Spinal cord (tissue), 10 donors: ENCODE measurements at places on chromosomes 7 and 10.

GRCh38 chr10:130500261-130501000 lies 364.2 kb downstream of the GLRX3 start:
- no peaks in the 10 kb centered on the region for H3K27me3 ChIP-seq
- H3K4me3 ChIP-seq, result no peak overlapping the region
- H3K36me3 ChIP-seq, result no peaks in the 10 kb centered on the region

- no peak for DNase-seq
- no peak overlapping the region for H3K27ac ChIP-seq
- no peaks in the 10 kb centered on the region for H3K4me1 ChIP-seq
- H3K27me3 ChIP-seq, result peaks cover 6% of the 10 kb centered on the region
Observed at GRCh38 chr10:4834898-4835405, 8.9 kb downstream of the AKR1E2 start.

DNA sequence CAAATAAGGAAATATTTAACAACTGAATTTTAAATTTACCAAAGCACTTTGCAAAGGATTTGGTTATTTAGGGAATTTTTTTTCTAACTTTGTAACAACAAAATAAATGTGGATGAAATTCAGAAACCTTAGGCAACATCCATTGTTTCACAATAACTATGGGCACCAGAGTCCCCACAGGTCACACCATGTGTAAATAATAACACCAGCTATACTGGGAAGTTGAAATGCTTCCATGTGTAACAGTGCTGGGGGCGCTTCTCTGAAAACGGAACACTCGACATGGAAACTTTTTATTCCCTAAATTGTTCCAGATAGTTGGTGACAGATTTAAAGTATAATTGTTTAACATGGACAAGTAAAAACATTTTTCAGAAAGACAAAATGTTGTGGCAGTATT lies 818.6 kb downstream of the TNS3 start:
- no peaks in the 10 kb centered on the region for H3K4me1 ChIP-seq
- no peaks in the 10 kb centered on the region for H3K36me3 ChIP-seq
- H3K27me3 ChIP-seq, result no peaks in the 10 kb centered on the region
- no peak overlapping the region for H3K27ac ChIP-seq

DNA sequence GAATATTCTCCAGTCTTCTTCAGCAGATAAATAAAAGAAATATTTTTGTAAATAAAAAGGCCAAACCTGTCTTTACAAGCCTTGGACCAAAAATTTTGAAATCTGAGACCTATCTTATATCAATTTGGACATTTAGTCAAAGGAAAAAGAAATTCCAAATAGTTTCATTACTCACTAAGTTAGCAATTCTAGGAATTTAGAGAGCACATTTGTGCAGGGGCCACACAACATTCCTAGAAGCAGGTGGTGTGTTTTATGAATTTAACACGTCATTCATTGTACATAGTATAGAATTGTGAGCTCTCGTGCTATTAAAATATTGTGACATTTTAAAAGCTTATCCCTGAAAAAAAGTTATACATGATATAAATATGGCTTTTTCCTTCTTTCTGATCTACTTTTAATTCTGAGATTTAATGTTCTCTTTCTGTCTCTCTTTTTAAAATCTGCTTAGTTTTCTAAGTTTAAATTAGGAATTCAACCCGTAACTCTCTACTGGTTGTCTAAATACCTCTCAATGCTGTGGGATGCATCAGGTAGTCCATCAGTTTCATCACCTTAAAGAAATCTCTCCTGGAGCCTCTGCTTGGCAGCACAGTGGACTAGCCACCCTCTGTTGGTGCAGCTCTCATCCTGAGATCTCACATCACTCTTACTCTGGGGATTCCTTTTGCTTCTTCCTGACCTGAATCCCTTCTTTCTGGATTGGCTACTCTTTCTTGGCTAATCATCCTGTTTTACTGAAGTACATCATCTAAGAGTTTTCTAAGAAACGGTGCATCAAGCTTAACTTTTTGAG lies 124.5 kb downstream of the SEMA3E start:
- no peak for DNase-seq
- H3K27ac ChIP-seq, result no peak overlapping the region
- H3K4me1 ChIP-seq, result no peaks in the 10 kb centered on the region
- no peaks in the 10 kb centered on the region for H3K36me3 ChIP-seq
- H3K4me3 ChIP-seq, result no peak overlapping the region

GRCh38 chr7:44320141-44320540 lies 5.3 kb downstream of the CAMK2B start:
- peaks cover 35% of the 10 kb centered on the region for H3K4me1 ChIP-seq
- H3K27me3 ChIP-seq, result peaks cover 8% of the 10 kb centered on the region
- H3K27ac ChIP-seq, result no peak overlapping the region
- H3K4me3 ChIP-seq, result no peak overlapping the region

GRCh38 chr10:75253281-75254220 lies 17.8 kb upstream of the COMTD1 start:
- no peaks in the 10 kb centered on the region for H3K4me1 ChIP-seq
- H3K4me3 ChIP-seq, result no peak overlapping the region
- H3K36me3 ChIP-seq, result no peaks in the 10 kb centered on the region
- H3K27ac ChIP-seq, result no peak overlapping the region
- DNase-seq, result no peak

DNA sequence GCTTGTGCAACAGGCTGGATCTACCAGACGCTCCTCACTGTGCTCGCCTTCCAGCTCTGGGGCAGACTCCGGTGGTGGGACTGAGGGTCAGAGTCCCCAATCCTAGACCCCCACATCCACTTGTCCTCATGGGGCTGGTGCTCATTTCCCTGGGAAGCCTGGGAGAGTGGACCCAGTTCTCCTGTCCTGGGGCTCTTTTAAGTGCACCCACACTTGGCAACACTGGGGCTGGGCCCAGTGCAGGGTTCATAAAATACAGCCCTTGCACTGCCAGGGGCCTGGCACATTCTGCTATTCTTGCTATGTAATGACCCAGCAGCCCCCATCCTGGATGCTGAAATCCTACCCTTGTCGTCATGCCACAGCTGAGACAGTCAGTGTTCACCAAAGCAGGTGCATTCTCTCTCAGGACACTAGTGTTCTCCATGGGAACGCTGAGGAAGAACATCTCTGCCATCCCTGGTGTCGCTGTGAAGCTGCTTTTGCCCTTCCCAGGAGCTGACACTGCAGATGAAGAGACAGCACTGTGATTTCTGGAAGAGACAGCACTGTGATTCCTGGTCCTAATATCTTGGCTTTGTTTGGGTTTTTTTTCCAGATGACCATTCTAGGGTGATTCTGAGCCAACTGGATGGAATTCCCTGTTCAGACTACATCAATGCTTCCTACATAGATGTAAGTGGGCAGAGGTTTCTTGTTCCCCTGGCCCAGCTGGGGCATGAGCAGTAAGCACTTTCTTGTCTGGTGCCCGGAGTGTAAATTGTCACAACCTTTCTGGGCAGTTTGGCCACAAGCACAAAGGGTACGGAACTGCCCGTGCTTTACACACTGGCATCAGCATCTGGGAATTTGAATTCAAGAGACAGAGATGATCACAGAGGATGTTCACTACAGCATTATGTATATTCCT lies 65.6 kb downstream of the MKI67 start:
- H3K27ac ChIP-seq, result no peak overlapping the region
- H3K4me1 ChIP-seq, result peaks cover 39% of the 10 kb centered on the region
- no peaks in the 10 kb centered on the region for H3K27me3 ChIP-seq
- no peak for DNase-seq
- peaks cover 74% of the 10 kb centered on the region for H3K36me3 ChIP-seq
- no peak overlapping the region for H3K4me3 ChIP-seq

DNA sequence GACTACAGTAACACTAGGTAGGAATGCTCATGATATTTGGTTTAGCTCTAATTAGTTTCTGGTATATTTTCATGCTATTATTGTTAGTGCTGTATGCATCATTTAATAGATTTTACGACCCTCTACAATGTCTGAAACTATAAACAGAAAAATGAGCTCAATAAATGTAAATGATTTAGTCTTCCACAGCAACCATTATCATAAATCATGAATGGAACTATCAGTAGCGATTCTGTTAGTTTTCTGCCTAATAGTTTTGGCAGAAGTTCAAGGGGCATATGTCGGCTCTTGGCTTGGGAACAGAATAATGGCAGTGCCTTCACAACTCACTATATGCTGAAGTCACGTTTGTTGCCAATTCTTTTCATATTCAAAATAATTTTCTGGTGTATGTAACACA lies 494.8 kb downstream of the PARD3 start:
- no peaks in the 10 kb centered on the region for H3K27me3 ChIP-seq
- no peak overlapping the region for H3K27ac ChIP-seq
- DNase-seq, result no peak
- no peaks in the 10 kb centered on the region for H3K4me1 ChIP-seq

GRCh38 chr7:151246851-151247580 lies 1.5 kb downstream of the SMARCD3 start:
- peak overlapping the region; percentile 96 for H3K27ac ChIP-seq
- peak overlapping the region; percentile 79 for H3K4me3 ChIP-seq
- peaks cover 84% of the 10 kb centered on the region for H3K4me1 ChIP-seq
- H3K36me3 ChIP-seq, result peaks cover 12% of the 10 kb centered on the region
- DNase-seq, result no peak

DNA sequence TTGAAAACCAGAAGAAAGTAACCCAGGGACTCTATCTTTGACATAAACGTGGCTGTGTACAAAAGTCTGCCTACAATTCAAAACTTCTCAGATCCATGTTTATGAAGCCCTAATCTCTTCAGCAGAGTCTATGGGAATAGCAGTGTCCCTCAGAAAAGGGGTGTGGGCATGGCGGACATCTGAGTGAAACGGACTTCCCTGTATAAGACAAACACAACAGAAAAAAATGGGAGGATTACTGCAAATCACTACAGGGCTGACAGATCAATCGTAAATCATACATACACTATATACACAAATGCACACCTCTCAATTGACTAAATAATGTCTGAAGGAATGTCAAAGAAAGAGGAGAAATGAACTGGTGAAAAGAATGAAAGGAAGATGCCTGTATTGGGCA lies 114.0 kb downstream of the ATE1 start:
- no peaks in the 10 kb centered on the region for H3K4me1 ChIP-seq
- no peak for DNase-seq
- H3K27ac ChIP-seq, result no peak overlapping the region
- no peaks in the 10 kb centered on the region for H3K27me3 ChIP-seq
- no peaks in the 10 kb centered on the region for H3K36me3 ChIP-seq
- no peak overlapping the region for H3K4me3 ChIP-seq

DNA sequence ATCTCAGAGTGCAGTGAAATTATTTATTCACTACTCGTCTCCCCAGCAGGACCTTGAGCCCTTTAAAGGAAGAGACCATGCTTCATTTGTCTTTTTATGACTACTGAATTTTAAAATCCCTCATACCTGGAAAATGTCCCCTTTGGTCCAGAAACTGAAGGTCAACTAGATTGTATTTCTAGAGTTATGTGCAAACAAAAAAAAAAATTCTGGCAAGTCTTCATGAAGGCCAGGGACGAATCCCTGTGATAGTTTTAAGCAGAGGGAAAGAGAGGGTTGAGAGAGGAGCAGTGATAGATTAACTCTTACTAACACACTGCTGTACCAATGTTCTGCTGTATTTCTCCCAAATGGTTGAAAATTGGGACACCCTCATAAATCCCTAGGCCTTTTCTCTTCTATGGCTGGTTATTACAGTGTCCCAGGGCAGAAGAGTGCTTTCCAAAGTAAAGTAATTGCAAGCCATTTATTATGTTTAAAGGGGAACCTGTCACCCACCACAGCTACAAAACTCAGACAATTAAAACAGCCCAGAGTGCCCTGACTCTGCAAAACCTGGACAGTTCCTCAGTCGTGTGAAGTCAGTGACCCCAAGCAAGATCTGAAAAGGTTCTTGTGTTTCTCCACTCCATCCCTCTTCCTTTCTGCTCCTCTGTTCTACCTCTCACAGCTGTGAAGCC lies 182.8 kb upstream of the AOAH start:
- DNase-seq, result peak; percentile 57
- no peak overlapping the region for H3K4me3 ChIP-seq
- no peaks in the 10 kb centered on the region for H3K27me3 ChIP-seq

DNA sequence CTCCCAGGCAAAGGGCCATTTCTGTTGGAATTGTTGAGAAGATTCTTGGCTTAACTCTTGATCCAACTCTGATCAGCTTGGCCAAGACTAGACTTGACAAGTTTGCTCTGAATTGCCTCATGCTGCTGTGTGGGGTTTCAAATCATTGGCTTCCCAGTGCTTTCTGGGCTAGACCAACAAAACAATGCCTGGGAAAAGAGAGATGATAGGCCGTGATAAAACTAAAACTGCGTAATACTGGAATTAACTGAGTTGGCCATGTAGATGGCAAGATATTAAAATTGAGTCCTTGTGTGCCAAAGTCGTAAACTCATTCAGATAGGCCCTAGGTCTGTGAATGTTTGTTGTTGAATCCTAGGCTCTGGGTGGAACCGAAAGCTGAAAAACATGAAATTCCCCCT lies 222.6 kb downstream of the MGMT start:
- peaks cover 14% of the 10 kb centered on the region for H3K4me1 ChIP-seq
- no peak overlapping the region for H3K27ac ChIP-seq
- DNase-seq, result no peak
- no peak overlapping the region for H3K4me3 ChIP-seq
- no peaks in the 10 kb centered on the region for H3K36me3 ChIP-seq

DNA sequence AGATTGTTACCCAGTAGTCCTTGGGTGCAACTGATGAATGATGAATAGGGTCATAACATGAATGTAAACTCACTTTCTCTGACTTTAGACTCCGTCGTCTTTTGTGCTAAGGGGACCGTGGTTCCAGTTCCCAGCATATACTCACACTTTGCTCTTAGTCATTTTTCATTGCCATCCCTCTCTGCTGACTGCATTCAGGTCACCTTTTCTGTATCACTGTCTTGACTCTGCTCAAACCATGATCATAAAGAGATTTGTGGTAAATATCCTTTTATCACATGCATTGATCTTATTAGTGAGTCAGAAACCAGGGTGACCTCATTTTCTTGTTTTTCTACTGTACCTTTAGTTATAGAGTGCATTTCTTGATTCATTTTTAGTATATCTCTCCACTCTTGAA lies 141.1 kb upstream of the AGR3 start:
- H3K36me3 ChIP-seq, result no peaks in the 10 kb centered on the region
- no peak overlapping the region for H3K4me3 ChIP-seq
- no peak overlapping the region for H3K27ac ChIP-seq
- no peaks in the 10 kb centered on the region for H3K27me3 ChIP-seq

GRCh38 chr10:67663449-67664087 lies 32.4 kb downstream of the CTNNA3 start:
- H3K4me1 ChIP-seq, result no peaks in the 10 kb centered on the region
- no peak for DNase-seq
- no peak overlapping the region for H3K4me3 ChIP-seq
- H3K27me3 ChIP-seq, result no peaks in the 10 kb centered on the region
- H3K36me3 ChIP-seq, result no peaks in the 10 kb centered on the region

- peaks cover 3% of the 10 kb centered on the region for H3K4me1 ChIP-seq
- no peak for DNase-seq
- no peak overlapping the region for H3K4me3 ChIP-seq
- no peaks in the 10 kb centered on the region for H3K36me3 ChIP-seq
- H3K27ac ChIP-seq, result no peak overlapping the region
- no peaks in the 10 kb centered on the region for H3K27me3 ChIP-seq
Observed at GRCh38 chr10:20976891-20977290, 79.8 kb upstream of the NEBL start.

DNA sequence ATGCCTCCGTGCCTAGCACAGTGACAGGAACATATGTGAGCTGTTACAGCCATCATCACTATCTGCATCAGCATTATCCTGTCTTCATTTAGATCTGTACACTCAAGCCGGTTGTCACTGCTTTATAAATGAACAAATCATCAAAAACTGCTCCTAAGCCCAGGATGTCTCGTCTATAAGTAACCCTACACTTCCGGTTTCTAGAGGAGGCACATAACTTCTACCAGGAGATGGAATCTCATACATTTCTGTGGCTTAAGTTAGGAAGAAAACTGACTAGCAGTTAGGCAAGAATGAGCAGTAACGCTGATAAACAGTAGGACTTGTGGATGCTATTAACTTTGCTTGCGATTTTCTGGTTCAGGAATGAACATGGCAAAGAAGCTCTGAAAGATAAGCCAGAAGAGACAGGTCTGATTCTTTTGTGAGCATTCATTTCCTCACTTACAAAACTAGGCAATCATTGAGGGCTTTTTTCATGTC lies 1199.2 kb downstream of the SORCS3 start:
- no peaks in the 10 kb centered on the region for H3K36me3 ChIP-seq
- no peak for DNase-seq
- no peaks in the 10 kb centered on the region for H3K27me3 ChIP-seq
- H3K27ac ChIP-seq, result no peak overlapping the region
